Effector memory CD8-positive, alpha-beta T cell (primary cell): ENCODE measurements at places on chromosomes 16 and 17.

- no peak for DNase-seq
Observed at GRCh38 chr17:2865228-2865627, 69.0 kb downstream of the RAP1GAP2 start.

GRCh38 chr16:46850619-46851555 is 19.9 kb upstream of the C16orf87 start:
- DNase-seq, result no peak

DNA sequence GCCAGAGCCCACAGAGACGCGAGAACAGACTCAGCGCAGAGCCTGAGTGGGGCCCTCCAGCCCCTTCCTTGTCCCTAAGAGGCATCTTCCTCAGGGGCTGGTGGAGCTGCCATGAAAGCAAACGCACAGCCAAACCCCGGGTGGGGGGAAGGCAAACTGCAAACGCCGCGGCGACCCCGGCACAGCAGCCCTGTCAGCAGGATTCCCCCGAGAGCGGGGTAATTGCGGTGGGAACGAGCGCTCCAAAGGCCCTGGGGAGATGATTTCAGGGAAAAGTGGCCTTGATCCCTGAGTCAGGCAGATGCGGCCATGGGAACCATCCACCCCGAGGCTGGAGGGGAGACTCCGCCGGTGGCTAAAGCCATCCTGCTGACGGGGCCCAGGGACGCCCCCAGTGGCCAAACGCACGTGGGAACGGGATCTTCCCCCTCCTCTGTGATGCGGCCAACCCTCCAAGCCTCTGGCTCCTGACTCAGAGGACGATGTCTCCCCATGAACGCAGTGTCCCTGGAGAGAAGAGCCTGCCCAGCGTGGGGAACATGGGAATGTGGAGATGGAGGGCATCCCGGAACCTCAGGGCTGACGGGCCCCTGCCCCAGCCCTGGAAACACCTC is 25.1 kb downstream of the SLC7A5 start:
- DNase-seq, result no peak

DNA sequence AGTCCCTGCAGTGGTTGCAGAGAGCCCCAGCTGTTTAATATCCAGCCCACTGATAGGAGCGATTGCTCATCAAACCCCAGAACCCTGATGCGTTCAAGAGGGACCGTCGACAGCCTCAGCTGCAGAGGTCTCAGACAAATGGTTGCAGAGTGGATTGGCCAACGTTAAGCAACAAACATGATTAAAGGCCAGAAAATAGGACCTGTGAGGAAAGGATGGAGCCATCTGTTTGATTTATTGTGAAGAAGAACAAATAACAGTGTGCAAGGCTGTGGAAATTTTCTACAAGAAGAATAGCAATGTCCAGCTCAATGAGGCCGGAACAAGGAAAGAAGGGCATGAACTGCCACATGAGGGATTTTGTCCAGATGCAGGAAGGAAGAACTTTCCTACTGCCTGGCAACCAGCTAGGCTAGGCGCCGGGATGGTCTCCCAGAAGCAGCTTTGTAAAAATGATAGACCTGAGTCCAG is 138.4 kb upstream of the DNAH9 start:
- no peak for DNase-seq

- no peak for DNase-seq
Observed at GRCh38 chr16:25370541-25370940, 112.9 kb upstream of the ZKSCAN2 start.

- DNase-seq, result no peak
Observed at GRCh38 chr17:1104222-1104621, 75.6 kb downstream of the ABR start.

- no peak for DNase-seq
Observed at GRCh38 chr17:68600067-68600930, 868 bp downstream of the FAM20A start.

- no peak for DNase-seq
Observed at GRCh38 chr17:58756246-58757161, 850 bp downstream of the PPM1E start.

- no peak for DNase-seq
Observed at GRCh38 chr17:49645654-49646053, 32.2 kb downstream of the SPOP start.

DNA sequence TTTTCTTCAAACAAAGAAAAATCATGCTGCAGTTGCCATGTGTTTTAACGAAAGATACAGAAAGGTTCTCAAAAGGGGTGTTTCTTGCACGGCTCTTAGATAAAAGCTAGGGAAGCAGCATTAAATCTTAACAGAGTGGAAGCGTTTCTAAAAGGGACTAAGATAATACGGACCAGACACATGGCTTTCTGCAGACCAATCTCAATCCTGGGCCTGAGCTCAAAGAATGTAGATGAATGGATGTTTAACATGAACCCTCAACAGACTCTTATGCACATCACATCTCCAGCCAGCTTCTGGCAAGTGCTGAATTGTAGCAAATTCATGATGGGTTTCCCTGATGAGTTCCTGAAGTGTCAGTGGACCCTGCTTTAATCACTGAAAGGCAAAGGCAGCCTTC is 80.2 kb upstream of the COX10 start:
- no peak for DNase-seq

GRCh38 chr16:12763517-12763916 is 40.2 kb downstream of the CPPED1 start:
- DNase-seq, result no peak

GRCh38 chr17:16917671-16918394 is 54.1 kb downstream of the TNFRSF13B start:
- DNase-seq, result no peak

DNA sequence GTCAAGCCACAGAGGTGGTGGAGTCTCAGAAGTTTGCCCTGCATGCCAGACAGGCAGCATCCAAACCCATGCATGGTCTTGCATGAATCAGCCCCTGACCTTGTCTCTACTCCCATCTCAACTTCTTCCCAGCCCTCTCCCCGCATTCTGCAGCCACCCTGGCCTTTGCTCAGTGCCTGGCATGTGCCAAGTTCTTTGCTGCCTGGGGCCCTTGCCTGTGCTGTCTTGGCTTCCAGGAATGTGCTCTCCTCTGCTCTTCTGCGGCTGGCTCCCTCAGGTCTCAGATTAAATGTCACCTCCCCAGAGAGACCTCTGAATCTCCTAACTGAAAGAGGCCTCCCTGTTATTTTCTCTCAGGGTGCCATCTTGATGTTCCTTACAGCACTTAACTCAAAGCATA is 17.6 kb downstream of the DRC3 start:
- DNase-seq, result no peak

DNA sequence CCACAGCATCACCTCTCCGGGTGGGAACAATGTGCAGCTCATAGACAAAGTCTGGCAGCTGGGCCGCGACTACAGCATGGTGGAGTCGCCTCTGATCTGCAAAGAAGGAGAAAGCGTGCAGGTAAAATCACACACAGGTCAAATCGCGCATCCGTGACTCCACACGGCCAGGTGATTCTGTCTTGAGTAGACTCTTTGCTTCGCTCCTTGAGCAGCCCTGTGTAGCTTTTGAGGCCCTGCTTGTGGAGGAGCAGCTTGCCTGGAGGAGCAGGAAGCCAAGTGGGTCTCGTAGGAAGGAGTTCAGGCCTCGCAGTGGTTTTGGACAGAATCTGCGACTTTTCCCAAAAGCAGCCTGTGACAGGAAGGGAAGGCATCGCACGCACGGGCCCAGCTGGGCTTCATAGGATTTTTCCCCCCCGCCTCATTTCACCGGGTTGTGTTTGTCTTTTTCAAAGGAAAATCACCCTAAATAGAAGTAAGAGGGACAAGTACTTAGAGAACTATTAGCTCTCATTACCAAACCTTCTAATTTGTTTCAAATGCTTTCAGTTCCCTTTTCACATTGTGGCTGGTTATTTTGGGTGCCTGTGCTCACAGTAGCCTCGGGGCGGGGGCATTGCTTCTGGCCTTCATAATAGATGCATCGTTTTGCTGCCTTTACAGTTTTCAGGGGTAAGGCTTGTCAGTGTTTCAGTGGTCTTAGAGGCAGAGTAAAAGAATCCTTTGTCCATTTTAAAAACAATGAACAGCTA is 71.5 kb downstream of the SEC14L1 start:
- no peak for DNase-seq

DNA sequence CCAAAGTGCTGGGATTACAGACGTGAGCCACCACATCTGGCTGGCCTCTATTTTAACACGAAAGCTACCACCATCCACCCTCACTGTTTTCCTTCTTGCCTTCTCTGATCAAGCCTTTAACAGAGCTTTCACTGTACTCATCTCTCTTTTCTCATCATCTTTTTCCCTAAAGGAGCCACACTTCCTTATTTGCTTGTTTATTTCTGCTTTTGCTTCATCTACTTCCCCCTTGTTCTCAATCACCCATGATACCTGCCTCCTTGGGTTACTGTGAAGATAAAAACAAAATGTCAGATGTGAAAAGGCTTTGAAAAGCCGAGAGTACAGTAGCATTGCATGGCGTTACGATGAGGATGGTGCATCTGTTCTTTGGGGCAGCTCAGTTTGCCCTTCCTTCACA is 79.9 kb downstream of the ZNF18 start:
- DNase-seq, result no peak

- peak; percentile 67 for DNase-seq
Observed at GRCh38 chr16:87635541-87636049, 33.3 kb downstream of the JPH3 start.

GRCh38 chr17:35766903-35767510 is 6.3 kb downstream of the C17orf50 start:
- no peak for DNase-seq

DNA sequence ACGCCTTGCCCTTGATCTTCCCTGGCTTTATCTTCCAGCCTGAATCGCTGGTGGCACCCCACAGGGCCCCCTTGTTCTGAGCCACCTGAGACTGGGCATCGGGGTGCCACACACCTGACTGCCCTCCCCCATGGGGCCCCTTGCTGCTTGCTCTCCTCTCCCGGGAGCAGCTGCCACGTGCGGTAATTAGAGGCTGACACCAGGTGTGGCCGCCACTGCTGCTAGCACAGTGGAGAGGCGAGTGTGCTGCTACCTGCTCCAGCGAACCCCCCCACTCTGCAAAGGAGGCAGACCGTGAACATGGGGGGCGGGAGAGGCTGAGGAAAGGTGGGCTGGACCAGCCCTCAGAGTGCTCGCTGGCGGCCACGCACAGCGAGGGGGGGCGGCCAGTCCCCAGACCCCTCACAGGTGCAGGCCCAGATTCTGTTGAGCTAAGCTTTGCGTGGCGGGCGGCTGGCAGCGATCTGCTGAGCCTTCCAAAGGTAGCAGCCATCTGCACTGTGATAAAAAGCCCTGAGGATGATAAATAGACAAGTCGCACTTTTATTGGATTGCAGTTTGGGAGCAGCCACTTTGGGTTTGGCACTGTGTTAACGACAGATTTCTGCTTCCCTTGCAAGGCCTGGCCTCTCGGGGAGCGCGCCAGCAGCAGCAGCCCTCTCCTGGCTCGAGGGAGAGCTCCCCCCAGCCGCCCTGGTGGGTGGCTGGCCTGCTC is 167.9 kb upstream of the GSE1 start:
- no peak for DNase-seq

GRCh38 chr16:67530013-67530939 is 1.6 kb downstream of the RIPOR1 start:
- no peak for DNase-seq

DNA sequence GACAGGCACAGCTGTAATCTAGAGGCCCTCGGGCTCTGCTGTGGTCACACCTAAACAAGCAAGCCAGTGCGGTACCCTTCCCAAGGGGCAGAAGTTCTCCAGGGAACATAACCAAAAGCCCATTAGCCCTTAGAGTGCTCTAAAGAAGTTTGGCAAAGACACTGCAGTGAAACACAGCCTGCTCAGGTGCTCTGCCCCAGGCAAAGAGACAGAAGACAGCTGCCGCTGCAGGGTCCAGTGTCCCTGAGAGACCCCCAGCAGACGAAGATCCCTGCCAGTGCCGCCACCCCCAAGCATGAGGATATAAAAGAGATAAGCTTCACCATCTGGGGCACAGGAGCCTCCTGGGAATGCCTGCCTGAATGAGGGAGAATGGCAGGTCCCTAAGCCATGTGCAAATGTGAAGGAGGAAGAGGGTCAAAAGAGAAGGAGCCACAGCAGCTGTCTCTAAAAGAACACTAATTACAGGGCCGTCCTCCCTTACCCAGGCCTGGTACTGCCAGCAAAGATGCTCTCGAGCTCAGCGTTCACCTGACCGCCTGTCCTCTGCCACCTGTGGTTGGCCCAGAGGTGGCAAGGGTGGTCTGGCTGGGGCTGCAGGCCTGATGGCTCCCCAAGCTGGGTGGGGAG is 29.7 kb downstream of the CUEDC1 start:
- DNase-seq, result no peak

DNA sequence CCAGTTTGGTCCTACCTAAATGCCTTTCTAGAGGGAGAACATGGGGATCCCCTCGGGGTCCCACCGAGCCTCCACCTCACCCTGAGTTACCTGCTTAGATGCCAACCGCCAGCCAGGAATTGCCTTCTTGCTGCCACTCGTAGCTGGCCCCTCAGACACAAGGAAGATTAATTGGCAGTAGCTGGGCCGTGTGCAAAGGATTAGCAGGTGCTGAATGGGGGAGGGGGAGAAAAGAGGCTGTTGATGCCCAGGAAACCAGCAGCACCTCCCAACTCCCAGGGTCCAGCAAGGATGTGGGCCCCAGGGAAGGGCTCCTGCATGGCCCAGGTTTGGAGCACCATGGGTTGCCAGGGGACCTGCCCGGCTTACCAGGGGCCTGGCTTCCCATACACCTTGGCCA is at the start of gene CNGB1:
Gene CNGB1, minus strand, starts transcription at position 159 of the 400 bp plus-strand sequence. CDS start 3,842 bp downstream, outside the sequence.
- no peak for DNase-seq

DNA sequence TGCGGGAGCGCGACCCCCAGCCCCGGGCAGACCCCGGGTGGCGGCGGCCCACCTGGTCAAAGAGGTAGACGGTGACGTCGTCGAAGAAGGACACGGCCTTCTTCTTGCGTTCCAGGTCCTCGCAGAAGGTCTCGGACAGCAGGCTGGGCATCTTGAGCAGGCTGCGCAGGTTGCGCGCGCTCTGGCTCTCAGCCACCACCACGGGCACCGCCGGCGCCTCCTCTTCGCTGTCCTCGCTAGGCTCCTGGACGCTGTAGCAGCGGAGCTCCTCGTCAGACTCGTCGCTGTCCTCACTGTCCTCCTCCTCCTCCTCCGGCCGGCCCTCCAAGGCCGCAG is 45.2 kb upstream of the PVALEF start:
- DNase-seq, result no peak
